ENCODE measurements at places on chromosomes 5 and 9.

DNA sequence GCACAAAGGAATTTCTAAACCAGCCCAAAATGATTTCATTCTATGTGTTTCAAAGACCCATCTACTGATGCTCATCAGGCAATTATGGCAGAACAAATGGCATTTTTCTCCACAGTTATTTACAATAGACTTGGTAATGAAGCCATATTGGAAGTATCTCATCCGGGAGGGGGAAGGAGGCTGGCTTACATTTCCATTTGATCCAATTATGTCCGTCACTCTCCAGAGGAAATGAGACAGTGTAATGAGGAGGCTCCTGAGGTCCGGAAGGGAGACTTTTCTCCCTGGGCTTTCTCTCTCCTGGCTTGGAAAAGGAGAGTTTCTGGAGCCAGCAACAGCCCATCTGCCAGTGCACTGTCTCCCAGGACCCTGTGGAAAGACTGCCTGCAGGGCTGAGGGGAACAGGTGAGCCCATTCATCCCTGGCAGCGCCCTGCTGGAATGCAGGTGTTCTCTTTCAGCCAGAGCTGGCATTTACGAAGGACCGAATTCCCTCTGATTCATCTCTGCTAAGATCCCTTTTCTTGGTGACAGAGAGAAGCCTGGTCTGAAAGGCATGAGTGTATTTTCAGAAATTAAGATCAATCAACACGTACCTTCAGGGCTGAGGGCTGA, 54.9 kb upstream of the SAP30L start:
- no peak for DNase-seq

GRCh38 chr5:93911609-93912008, 170.2 kb upstream of the POU5F2 start:
- no peak for DNase-seq

DNA sequence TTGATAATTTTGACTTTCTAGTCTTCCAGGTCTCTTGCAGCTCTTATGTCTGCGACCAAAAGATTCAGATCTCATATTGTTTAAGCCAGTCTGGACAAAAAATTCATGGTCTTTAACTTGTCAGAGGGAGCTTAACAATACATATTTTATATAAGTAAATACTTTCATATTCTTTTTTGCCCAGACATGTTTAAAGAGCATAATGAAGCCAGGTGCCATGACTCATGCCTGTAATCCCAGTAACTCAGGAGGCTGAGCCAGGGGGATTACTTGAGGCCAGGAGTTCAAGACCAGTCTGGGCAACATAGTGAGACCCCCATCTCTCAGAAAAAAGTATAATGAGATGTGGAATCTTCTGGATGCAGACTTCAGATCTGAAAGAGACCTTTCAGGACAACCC, 69.8 kb downstream of the JMY start:
- DNase-seq, result no peak

GRCh38 chr5:74136276-74136825, 504.2 kb downstream of the ENC1 start:
- DNase-seq, result no peak

Data from T-helper 22 cell (primary cell).